Eye (tissue), 1 donor: ENCODE measurements at places on chromosomes 6 and 20.

DNA sequence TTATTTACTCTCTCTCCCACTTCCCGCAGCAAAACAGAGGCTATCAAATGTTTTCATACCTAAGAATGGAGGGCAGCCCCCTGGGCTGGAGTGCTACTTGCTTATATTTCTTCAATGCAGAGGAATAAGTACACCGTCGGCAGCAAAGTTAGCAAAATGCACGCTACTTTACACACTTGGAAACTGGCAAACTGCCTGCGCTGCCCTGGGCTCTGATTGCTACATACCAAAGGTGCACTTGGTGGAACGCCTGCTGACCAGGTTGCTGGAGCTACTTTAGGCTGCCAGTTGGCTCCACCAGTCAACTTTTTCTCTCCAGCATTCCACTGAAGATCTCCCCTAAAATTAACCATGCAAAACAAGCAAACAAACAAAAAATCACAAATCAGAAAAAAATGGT, 62.4 kb downstream of the PRSS35 start:
- no peak for DNase-seq

- DNase-seq, result no peak
Observed at GRCh38 chr6:30238178-30238795, 25.1 kb upstream of the TRIM26 start.

DNA sequence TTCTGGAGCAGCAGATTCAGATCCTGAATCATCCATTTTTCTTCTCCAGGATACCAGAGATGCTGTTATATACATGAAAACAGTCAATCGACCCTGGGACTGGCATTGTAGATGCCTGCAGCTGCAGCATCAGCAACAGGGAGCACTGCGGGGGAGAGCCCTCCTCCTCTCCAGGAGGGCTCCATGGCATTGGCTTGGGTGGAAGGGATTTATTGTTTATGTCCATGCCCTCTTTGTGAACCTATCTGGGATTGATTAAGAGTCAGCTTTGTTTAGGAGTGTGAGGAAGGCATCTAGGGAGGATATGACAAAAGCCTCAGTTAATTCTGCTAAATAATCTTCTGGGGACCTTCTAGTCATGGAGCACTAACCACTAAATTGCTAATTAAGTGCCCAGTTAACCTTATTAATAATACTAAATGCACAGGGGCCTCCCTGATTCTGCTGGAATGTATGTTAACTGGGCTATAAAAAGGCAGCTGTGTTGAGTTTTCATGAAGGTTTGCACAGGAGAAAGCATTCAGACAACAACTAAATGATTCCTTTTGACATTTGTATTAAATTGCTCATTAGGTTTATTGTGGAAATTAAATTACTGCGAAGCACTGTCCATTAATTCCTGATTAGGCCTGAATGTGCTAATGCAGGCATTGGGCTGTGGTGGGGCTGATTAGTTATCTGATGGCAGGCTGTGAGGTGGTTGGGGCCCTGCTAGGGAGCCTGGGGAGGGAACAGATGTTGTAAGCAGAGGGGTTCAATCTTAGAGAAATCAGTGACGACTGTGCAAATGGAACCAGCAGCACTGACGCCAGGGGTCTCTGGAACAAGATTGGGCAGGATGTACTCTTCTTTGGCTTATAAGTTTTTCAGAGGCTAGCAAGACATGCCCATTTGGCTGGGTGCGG, 57.6 kb downstream of the IMPG1 start:
- DNase-seq, result peak; percentile 77

DNA sequence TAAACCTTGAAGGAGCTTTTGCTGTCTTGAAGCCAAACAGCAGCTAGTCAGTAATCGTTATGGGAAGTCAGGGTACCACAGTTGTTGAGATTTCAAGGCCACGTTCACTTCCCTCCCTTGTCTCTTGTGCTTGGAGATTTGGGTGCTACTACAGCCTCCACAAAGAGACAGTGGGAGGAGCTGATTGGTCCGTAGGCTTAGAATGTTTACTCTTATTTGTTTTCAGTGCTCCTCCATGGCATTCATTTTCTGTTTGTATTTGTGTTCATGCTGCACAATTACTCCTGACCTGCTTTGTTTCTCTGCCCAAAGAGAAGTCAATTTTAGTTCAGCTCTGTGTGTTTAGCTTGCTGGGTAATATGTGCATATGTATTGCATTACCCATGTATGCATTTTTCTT, 147.7 kb downstream of the PRL start:
- DNase-seq, result peak; percentile 82

GRCh38 chr6:138371452-138371711, 6.3 kb upstream of the SMIM28 start:
- DNase-seq, result peak; percentile 24

DNA sequence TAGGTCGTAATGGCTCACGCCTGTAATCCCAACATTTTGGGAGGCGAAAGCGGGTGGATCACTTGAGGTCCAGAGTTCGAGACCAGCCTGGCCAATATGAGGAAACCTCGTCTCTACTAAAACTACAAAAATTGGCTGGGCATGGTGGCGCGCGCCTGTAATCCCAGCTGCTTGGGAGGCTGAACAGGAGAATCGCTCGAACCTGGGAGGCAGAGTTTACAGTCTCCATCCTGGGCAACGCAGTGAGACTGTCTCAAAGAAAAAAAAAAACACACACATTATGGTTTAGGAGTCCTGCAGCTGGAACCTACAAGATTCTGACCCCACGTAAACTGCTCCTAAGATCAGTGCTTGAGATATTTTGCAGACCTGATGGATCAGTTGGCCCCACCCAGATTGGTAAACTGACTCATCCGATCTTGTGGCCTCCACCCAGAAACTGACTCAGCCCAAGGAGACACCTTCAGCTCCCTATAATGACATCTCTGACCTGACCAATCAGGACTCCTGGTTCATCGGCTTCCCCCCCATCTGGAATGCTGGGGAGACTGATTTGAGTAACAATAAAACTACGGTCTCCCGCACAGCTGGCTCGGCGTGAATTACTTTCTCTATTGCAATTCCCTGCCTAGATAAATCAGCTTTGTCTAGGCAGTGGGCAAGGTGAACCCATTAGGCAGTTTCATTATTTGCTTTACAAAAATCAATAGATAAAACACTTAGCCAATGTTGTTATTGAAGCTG, 96.2 kb upstream of the BTN3A2 start:
- DNase-seq, result peak; percentile 28

GRCh38 chr20:2804041-2804828, 3.8 kb upstream of the CPXM1 start:
- DNase-seq, result no peak

GRCh38 chr6:18053078-18053477, 65.6 kb upstream of the KIF13A start:
- peak; percentile 28 for DNase-seq

- DNase-seq, result no peak
Observed at GRCh38 chr6:85388531-85388930, 61.4 kb upstream of the NT5E start.

GRCh38 chr6:1770435-1770843, 160.7 kb downstream of the FOXC1 start:
- no peak for DNase-seq

- DNase-seq, result no peak
Observed at GRCh38 chr20:41014561-41015088, 14.0 kb upstream of the TOP1 start.

DNA sequence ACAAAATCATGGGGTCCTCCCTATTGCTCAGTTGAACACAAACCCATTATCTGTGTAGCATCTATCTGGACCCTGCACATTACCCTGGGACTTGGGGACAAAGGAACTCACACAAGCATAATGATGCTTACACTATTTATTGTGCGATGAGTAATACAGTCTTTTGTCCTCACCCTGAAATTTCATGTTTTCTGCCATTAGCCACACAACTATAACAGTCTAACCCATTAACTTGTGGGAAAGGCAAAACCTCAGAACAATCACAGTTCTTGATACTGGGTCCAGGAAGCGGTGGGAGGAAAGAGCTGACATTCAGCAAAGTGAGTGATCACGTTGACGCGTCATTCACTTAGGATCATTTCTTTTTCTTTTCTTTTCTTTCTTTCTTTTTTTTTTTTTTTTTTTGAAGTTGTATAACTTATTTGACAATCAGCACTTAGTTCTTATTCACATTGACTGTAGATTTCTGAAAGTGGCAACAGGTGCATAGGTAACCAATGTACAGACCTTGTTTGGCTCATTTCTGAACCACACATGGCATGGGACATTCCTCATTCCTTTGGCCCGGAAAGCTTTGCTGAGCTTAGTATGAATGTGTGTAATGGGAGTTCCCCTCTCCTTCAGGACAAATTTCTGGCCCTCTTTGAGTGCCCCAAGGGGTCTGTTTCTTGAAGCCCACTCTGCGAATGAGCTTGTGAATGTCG, 94.8 kb upstream of the CNKSR3 start:
- DNase-seq, result no peak

DNA sequence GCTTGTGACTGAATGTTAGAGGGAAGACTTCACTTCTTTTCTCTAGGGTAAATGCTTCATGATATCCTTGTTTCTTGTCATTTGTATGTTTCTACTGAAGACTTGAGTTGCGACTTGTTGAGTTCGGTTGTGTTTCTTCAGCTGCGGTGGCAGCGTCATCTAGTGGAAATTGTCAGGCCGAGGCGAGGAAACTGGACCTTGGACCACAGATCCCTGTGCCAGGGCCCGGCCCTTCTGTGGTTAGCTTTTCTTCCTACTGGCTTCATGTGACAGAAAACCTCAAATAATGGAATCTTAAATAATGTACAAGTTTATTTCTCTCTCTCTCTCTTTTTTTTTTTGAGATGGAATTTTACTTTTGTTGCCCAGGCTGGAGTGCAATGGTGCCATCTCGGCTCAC, 12.4 kb downstream of the MTHFD1L start:
- no peak for DNase-seq

- DNase-seq, result no peak
Observed at GRCh38 chr6:104418125-104418524, 441.6 kb downstream of the HACE1 start.

- DNase-seq, result no peak
Observed at GRCh38 chr6:54255886-54256285, 52.4 kb upstream of the TINAG start.

GRCh38 chr6:90650041-90650940, 63.4 kb upstream of the MAP3K7 start:
- DNase-seq, result no peak

GRCh38 chr6:139927236-139927635, 552.8 kb upstream of the CITED2 start:
- DNase-seq, result no peak

- DNase-seq, result no peak
Observed at GRCh38 chr20:50369225-50370035, 140.8 kb upstream of the PTPN1 start.

DNA sequence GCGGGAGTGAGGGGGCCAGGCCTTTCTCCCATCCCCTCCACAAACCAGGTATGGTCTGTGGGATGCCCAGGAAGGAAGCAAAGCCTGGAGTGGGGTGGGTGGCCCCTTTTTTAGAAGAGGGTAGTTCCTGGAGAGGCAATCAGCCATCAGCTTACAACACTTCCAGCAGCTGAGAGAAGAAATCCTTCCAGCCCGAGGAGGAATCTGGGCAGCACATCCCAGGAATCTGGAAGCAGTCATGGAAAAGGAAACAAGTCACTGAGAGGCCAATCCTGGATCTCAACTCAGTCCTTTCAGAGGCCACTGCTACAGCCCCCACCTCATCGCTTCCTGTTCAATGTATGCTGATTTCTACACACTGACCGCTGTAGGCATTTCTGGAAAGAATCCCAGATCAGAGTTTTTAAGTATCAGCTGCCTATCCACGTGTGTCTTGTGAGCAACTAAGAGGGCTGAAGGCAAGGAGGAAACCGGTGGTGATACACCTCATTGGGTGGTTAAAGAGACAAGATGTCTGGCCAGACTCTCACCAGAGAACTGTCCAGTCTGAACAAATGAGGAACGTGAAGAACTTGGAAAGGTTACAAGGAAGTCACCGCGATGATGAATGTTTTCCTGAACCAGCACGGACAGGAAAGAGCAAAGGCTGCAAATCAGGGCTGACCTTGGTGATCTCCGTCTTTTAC, 92.9 kb upstream of the SHLD1 start:
- DNase-seq, result peak; percentile 84

DNA sequence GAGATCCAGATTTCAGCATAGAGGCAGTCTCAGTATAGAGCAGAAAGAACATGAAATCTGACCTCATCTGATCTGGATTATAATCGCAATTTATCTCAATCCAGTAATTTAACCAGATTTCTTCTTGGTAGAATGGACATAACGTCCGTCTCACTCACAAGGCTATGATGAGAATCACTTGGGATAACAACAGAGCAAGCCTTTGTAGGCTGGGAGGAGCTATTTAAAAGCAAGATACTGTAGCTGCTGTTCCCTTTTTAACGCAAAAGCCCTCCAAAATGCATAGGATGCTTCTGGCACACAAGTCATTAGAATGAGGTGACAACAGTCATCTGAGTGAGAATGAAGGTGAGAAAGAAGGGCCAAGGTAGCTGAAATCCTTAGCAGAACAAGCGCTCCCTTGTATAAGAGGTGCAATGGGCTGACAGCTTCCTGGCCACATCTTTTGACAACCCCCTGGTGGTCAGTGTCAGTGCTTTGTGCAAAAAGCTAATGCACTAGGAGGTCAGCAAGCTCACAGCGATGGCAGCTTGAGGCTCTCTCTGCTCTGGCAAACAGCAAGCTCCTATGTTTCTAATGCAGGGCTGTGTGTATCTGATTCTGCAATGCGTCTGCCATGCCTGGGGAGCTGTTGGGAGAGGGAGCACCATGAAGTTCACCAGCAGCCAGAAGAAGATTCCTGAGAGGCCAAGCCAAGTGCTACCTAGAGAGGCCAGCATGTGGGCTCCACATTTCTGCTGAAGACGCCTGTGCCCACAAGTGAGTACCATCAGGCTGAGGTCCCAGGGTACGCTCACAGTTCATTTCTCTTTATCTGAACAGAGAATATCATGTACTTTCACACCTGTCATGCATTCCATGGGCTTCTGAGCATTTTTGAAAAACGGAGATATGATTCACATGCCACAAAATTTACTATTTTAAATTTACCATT, 16.2 kb downstream of the METTL24 start:
- peak; percentile 83 for DNase-seq

DNA sequence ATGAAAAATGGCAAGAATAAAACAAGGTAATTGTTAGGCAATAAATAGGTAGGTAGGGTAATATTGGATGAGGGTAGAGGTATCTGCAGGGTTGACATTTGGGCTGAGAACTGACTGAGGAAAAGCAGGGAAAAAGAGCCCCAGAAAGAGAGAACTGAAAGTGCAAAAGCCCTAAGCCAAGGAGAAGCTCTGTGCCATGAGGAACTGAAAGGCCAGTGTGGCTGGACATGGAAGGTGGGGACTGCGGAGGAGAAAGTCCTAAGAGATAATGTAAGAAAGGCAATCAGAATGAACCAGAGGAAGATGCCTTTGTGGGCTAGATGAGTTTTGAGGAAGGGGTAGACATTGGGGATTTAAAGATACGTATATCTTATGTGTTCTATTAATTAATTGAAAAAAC, 9.9 kb upstream of the HIVEP2 start:
- no peak for DNase-seq
